ENCODE measurements at places on chromosomes 5 and 9.

DNA sequence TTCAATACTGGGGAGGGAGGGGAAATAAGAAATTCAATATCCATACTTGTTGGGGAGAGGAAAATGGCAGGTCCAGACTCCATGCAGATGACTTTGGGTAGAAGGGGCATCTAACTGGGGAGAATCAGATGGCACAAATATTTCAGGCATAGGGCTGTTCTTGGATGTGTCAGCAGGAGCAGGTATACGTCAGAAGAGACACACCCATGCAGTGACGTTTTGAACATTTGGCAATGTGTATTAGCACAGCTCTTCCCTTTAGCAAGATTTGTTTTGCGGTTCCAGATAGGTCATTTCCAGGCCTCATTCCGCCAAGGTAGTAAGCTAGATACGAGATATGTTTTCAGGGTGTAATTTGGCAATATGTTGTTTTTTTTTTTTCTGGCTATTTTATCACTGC lies 187.2 kb upstream of the CDH10 start:
- DNase-seq: no peak

DNA sequence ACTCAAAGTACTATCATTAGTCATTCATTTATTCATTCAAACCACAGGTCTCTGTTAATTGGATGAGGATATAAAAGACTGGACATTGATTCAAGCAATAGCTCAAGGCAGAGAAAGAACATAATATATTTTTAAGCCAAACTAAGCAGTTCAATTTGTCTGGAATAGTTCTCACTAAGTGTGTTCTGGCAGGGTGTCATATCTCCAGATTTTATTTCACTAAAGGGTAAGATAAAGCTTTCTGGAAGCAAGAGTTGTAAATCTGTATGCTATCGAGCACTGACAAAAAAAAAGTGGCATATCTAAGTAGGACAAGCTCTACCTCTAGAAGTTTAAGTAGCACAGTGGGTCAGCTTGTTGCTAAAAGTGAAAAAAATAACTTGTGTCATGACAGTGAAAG lies 375.6 kb downstream of the TUSC1 start:
- DNase-seq: no peak

GRCh38 chr9:77917800-77918199 lies 113.8 kb downstream of the GNAQ start:
- DNase-seq: no peak

DNA sequence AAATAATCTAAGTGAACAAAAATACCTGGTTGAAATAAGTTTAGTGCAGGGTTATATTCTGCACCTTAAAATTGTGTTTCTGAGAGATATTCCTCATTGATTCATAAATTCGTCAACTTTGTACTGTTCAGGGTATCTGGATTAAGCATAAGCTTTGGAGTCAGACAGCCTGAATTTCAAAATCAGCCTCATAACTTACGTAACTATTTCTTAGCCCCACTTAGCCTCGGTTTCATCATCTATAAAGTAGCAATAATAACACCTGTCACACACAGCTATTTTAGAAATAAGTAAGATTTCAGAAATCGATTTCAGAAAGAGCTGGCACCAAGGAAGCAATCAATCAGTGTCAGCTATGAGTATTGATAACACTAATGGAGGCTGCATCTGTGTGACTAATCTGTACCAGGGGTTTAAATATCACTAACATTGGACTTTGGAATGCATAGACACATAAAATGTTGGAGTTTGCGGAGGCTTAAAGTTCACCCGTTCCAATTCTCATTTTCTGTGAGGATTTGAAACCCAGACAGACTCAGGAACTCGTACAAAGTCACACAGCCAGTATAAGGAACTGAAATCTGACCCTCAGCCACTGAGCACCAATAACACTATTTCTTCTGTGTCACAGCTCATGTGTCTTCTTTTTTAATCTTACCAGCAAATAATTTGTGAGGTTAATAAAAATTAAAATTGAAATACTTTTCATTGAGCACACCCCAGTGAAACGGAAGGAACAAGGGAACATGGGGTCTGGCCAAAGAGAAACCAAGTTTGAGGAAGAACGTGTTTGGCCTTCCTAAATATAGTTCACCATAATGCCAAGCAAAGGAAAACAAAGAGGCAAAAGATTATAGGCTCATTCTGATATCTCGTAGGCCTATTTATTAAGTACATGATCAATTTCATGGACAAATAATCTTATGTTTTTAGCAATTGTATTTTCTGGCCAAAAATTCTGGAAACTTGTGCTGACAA lies 194.4 kb upstream of the PTGER4 start:
- DNase-seq: no peak

- DNase-seq: no peak
These were observed at the start of gene FUT7 for GRCh38 chr9:137031904-137032640. Gene FUT7, minus strand, starts transcription at chr9:137032088. Its CDS starts 97 bp downstream, at chr9:137031991.

DNA sequence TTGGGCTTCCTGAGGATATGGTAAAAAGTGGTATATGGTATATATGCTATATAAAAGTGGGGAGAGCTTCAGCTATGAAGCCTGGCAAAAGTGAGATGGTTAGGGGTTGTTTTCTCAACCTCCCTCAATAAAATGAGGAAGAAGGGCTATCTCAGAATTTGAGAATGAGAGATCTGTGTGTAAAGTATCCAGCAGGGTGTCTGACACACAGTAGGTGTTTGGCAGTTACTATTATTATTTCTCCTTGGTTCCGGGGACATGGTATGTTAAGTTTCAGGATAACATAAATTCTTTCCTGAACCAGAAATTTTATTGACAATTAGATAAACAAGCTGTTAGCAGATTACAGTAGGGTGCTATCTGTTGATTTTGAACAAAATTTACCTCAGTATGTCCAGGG lies 94.1 kb downstream of the DENND1A start:
- DNase-seq: no peak

DNA sequence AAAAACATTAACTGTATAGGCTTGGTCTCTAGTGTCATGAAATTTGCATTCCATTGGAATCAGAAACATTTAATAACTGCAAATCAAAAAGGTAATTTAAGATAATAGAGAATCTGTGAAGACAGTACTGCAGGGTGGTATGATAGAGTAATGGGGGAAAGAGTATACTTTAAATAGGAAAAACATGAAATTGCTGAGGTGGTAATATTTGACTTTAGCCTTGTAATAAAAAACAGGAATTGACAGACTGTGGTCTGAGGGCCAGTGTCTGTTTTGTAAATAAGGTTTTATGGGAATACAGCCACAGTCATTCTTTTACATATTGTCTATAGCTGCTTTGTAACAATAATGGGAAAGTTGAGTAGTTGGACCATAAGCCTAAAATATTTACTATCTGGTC lies 162.3 kb downstream of the RANBP17 start:
- no peak for DNase-seq

DNA sequence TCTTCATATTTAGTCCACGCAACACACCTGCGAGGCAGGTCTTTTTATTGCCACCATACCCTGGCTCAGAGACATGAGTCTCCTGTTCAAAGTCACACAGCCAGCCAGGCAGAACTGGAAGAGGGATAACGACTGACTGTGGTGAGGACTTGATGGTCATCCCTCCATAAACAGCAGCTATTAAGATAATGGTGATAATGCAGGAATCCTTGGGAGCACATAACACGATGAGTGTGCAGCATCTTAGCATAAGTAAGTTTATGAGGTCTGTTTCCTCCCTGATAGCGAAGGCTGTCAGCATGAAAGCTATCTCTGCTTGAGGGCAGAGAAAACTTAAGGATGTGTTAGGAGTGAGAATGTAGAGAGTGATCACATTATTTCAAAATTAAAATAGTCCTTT lies 30.9 kb downstream of the KCTD16 start:
- DNase-seq: no peak

GRCh38 chr5:44774279-44774880 lies 34.4 kb upstream of the MRPS30 start:
- DNase-seq: no peak

DNA sequence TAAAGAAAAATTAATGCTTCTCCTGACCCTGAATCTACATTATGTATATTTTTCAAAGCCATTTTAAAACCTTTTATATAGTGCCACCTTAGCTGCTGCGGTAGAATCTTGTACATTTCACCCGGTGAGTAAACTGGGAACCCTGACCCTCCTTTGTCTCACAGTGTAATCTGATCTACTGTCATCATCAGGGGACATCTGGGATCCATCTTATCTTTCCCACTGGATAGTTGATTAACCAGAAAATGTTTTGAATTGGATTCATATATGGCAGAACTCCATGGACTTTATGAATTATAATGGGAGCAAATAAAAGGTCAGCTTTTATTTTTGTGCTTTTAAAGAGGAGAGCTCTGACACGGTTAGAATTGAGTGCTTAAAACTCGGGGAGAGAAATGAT lies 95.0 kb downstream of the ADAMTSL1 start:
- no peak for DNase-seq

DNA sequence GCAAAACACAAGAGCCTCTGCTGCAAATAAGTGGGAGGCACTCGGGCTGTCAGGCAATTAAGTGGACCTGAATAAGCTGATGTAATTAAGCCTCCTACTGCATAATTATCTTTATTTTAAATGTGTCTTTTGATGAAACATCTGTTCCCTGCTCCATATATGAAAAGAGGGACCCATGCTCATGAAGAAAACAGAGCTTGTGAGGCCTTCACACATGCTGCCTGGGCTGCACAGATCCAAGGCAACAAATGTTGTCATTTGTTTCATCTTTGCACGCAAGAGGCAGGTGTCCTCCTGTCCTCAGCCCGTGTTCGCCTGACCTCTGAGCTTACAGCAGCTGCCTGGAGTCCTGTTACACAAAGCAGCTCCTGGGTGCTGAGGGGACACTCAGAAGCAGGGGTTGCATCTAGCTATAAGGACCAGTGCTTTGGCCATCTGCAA lies 381.1 kb downstream of the ZNF608 start:
- DNase-seq: no peak

DNA sequence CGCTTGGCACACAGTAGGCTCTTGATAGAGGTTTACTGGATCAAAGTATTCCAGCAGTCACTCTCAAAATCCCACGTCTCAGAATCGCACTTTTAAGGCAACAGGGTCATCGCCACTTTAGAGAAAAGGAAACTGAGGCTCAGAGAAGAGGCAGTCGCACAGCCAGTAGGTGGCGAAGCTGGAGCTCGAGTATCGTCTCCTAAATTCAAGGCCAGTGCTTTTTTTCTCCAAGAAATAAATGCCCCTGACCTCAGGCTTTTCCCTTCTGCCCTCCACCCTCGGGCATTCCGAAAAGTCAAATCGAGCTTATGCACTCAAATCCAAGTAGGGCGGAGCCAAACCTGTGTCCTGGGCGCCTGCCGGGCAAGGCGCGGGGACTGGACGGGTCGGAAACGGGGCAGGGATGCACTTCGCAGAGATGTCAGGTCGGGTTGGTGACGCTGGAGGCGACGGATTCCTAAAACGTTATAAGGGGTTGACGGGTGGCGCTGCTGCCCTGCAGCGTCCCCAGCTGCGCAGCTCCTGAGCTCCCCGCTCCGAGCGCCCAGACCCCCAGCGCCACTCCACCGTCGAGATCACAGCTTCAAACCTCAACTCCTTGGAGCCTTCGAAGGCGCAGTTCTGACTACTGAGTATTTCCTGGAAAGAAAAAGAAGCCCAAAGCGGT lies 4.7 kb upstream of the FOXB2 start:
- no peak for DNase-seq

DNA sequence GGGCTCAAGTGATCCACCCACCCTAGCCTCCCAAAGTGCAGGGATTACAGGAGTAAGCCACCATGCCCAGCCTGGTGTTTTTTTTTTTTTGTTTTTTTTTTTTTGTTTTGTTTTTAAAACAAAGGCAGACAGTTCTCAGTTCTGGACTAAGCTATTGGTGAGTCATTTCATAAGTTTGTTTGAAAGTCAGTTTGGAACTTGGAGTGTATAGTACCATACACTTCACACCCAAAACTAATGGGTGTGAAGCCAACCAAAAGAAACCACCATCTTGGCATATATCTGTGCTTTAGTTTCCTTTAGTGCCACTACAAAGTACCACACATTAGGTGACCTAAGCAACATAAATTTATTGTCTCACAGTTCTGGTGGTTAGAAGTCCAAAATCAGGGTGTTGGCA lies 13.4 kb downstream of the MAST4 start:
- no peak for DNase-seq

DNA sequence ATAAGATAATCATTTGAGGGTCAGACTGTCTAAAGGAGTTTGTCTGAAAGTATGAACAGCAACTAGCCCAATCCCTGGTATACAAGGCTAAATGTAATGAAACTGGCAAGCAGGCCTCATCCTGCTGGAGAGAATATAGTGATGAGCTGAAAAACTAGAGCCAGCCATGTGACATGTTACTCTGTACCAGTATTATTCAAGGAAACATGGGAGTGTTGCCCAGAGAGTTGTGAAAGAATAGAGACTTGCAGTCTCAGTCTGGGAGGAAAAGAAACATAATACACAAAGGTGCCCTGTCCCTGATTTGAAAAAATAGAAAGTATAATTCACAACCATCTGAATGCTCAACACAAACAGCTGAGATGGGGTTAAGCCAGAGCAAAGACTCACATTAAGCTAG lies 37.9 kb upstream of the HTR1A start:
- DNase-seq: no peak
